Stomach (tissue), 19 donors: ENCODE measurements at places on chromosomes 2 and 18. TPM values are rescaled to one million over a fixed set of nuclear protein-coding genes. Genes with fewer than 3 reads are reported as not detected.
A peak's percentile ranks its signal among the peaks of the same experiment; 100 is the strongest.

The CCDC85A gene
- total RNA-seq = 3.7 TPM

The GATA6 gene
- 79.9 TPM for total RNA-seq

The IL36A gene
- total RNA-seq = not detected

The GPN1 gene
- total RNA-seq = 68.7 TPM

- H3K4me3 ChIP-seq = peak overlapping the region; percentile 61
- H3K36me3 ChIP-seq = peaks cover 26% of the 10 kb centered on the region
- no peaks in the 10 kb centered on the region for H3K27me3 ChIP-seq
Measured at GRCh38 chr2:191679818-191680600, 2.1 kb downstream of the NABP1 start.

DNA sequence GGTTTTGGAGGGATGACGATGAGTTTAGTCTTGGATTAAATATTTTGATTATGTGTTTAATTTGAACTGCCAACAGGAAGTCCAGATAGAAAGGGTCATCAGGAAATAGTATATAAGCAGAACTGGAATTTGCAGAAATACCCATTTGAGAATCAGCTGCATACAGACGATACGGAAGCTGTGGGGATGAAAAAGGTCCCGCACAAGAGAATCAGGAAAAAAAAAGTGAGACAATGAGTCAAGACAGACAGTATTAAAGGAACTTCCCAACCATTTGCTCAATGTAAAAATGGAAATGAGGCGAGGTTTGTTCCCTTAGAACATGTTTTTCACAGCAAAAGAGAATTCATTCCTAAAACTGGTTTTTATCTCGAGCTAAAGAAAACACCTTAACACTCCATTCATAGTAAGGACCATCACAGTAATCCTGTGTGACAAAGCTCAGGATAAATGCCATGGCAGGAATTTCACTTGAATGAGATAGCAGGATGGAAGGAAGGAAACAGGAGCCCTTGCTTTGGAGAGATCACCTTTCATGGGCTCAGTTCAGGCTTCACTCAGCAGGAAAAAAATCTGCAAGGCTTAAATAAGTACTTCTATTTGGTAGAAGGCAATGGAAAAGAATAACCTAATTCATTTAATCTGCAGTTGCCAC lies 29.3 kb downstream of the BCL2 start:
- H3K4me3 ChIP-seq = no peak overlapping the region
- no peaks in the 10 kb centered on the region for H3K4me1 ChIP-seq
- no peaks in the 10 kb centered on the region for H3K36me3 ChIP-seq
- peak overlapping the region; percentile 11 for H3K27ac ChIP-seq
- no peaks in the 10 kb centered on the region for H3K27me3 ChIP-seq
